ENCODE measurements at places on chromosomes 5 and 9.

- DNase-seq = no peak
These were observed 20.6 kb upstream of the CAST start for GRCh38 chr5:96641368-96642280.

- DNase-seq = no peak
These were observed 186.0 kb upstream of the KLF4 start for GRCh38 chr9:107675351-107676259.

DNA sequence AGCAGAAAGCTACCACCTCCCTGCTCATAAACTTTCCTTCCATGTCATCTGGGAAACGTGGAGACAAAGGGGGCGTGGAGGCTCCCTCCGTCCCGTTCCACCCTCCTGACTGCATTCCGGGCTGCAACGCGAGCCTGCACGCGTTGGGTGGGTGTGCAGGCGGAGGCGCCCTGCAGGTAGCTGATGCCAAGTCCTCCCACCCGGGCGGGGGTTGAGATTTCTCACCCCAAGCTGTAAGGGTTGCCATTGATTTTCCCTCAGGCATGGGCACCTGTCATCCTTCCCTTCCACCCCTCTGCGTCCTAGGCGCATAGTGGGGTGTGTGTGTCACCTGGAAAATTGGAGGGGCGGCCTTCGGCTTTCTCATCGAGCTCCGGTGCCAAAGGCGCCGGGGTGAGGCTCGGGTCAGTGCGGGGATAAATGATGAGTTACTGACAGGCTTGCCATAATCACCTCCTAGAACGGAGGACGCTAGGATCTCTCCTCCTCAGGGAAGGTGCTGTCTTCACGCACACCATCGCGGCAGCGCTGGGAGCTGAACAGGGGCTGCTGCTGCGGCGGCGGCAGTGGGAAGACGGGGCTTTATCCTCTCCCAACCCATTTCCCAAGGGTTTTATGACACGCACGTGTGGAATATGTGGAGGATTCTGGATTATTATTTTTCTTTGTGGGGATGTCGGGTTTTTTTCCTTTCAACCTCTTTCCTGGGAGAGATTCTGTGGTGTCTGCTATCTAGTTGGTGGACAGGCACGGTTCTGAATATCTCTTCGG lies 973 bp downstream of the PLPPR1 start:
- no peak for DNase-seq

- no peak for DNase-seq
These were observed 36.1 kb downstream of the TLE1 start for GRCh38 chr9:81653240-81653639.

DNA sequence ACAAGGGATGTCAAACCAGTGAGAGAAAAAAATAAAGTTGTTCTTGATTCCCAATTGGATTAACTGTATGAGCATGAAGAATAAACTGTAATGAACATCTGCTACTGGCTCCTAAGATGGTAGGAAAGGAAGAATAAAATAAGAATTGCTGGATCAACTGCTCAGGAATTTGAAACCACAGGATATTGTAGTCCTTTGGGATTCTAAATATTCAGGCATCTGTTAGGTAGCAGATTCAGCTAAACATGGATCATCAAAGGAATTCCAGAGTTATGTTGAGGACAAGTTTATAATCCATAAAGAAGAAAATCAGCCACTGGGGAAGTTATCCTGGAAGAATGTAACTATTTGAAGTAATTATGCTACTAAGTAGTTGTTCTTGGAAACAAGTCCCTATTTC lies 65.8 kb downstream of the ISL1 start:
- DNase-seq = no peak

DNA sequence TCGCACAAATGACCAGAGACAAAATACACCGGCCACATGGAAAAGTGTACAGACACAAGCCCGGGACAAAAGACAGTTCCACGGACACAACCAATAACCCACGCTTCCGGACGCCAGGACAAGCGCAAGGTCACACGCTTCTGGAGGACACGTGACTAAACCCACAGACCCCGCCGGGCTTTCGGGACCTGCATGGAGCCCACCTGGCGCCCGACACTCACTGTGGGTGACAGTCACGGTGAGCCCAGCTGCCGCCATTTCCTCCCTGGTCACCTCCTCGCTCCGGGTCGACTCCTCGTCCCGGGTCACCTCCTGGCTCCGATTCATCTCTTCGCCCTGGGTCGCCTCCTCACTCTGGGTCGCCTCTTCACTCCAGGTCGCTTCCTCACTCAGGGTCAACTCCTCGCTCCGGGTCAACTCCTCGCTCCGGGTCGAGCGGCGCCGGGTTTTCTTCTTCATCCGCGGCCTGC lies 470 bp downstream of the BAG1 start:
- no peak for DNase-seq

DNA sequence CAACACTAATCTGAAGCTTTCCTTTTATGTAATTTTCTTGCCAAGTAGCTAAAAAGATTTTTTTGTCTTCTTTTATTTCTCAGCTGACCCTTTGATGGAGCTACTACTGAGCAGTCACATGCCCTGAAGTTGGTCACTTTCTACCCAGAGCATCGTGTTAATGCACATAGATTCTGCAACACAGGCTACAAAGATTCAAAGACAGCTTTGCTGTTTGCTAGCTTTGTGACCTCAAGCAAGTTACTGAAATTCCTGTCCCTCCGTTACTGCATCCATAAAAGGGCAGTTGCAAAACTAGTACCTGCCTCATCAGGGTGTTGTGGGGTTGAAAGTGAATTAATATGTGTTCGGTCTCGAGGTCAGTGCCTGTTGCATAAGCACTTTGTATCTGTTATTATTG lies 179.9 kb downstream of the GAS1 start:
- no peak for DNase-seq

DNA sequence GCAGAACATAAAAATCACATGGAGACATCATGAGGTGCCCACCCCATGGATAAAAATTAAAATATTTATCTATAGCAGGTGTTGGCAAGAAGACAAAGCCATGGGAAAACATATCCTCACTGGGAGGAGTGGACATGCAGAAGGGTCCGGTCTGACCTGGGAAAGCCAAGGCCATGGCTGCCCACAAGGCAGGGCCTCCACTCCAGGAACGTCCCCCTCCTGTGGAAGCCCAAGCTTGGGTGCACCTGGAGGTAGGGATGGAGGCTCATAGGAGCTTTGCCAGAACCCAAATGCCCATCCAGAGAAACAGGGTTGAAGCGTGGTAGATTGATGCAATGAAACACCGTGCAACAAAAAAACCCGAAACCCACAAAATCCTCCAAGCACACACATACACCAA lies 81.4 kb upstream of the COL5A1 start:
- DNase-seq = no peak

DNA sequence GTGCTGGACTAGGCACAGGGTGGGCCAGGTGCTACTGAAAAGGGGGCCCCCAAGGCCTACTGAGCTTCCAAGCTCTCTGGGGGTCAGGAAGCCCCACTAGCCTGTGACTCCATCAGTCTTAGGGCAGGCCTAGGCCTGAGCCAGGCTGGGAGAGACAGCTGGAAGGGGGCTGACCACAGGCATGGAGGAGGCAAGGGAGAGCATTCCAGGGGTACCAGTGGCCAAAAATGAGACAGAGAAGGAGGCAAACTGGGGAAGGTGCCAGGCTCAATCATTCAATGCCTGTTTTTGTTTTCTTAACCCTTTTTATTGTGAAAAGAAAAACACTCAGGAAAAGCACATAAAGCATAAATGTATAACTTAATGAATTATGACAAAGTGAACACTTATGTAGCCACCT lies 26.2 kb upstream of the TCF7 start:
- no peak for DNase-seq

DNA sequence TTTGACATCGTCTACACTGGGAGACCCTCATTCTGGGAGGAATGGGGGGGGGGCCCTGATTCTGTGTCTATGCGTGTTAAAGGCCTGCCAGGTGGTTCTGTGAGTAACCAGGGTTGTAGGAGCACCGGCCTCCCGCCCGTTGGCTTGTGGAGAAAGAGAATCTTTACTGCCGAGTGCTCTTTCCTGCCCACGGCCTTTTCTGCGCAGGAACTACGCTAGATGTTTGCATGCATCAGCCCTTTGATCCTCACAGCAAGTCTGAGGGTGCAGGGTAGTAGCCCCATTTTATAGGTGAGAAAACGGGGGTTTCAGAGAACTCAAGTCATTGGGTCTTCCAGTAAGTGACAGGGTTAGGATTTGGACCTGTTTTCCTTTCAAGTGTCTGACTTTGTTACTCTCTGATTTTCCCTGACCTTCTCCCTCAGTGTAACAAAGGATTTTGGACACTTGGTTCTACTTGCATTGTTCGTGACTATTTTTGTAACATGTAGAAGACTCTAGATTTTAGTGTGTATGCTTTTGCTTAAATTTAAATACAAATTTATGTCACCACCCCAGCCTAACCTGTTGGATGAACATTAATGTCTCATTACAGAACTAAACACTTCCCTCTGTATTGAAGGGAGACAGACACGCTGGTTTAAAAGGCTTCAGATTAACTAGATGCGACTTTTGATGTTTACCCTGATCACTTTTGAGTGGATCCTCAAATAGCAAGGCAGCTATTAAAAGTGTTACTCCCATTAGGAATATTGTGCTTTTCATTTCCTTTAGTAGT lies 22.0 kb downstream of the MAST4 start:
- no peak for DNase-seq

DNA sequence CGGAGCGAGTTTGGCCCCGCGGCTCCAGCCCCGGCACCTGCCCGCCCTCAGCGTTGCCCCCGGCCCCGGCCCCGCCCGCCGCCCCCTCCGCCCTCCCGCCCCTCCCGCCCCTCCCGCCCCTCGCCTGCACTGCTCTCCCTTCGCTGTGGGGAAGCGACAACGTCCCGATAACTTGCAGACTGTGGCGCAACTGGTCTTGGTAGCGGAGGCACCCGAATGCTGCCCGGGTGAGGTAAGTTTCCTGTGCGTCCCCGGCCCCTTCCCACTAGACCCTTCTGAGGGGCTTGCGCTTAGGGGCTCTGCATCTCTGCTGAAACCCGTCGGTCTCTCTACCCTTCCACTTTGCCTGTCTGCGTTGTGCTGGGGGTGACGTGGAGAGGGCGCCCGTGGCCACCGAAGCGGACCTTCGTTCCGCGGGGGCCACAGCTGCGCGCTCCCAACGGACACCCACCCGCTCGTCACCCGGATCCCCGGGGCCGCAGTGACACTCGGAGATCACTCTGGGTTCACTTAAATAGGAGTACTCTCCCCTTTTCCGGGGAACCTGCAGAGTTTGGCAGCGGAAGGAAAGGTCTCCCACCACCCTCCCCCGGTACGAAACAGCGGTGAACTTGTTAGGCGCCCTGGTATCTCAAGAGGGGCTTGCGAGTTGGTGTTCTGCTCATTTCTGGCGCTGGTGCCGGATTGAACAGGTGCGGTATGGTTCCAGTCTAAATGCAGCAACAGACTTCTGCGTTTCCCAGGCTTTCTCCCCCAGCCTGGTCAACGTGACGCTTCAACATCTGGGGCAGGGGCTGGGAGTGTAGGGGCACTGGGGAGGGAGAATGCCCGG lies 707 bp downstream of the PIP5K1B start:
- no peak for DNase-seq

DNA sequence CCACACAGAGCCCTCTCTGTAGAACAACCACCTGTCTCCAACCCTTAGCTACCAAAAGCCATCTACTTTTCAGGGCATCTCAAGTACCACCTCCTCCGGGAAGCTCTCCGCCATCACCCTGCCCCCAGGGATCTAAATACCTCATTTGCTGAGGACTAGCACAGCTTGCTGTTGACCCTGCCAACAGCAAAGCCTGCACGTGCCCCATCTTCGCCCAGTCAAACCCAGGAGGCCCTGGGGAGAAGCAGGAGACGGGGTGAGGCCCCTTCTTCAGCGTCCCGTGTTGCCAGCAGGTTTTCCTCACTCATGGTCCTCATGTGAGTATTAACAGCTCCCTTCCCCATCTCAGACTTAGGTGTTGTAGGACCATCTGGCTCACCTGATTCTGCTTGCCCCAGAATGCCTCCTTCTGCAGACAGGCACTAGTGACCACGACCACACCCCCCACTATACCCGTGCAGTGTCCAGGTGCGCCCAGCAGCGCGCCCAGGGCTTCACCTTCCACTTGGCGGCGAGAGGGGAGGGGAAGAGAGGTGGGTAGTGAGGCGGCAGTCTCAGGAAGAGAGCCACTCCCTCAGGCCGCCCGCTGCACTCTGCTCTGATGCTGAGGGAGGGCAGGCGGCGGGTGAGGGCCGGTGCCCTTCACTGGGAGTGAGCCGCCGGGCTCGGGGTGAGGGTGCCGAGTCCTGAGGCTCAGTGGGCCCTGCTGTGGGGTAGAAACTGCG lies 11.1 kb downstream of the VAV2 start:
- no peak for DNase-seq

DNA sequence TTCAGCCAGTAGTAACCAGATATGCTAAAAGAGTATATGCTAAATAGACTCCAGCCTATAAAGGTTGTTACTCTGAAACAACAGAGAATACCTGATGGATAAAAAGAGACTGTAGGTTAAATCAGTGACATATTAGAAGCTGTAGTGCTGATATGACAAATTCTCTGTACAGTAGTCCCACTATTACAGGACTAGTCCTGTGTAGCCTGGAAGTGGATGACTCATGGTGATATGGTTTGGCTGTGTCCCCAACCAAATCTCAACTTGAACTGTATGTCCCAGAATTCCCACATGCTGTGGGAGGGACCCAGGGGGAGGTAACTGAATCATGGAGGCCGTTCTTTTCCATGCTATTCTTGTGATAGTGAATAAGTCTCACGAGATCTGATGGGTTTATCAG lies 276.2 kb upstream of the POU5F2 start:
- no peak for DNase-seq

GRCh38 chr9:81724242-81724889 lies 35.0 kb upstream of the TLE1 start:
- no peak for DNase-seq

DNA sequence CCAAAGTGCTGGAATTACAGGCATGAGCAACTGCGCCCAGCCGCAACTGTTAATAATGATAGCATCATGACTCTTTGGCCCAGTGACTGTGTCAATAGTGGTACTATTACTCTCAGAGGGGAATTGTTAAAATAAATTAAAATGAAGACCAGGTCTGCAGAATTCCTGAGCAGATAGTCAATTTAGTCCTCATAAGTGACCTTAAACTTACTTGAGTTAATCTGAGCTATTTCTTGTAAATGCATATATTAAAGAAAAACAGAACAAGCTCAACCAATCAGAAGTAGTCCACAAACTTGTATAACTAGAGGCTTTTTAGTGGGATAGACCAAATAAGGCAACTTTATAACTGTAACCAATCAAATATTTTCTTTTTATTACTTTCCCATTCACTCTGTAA lies 1.7 kb upstream of the RECK start:
- DNase-seq = no peak

DNA sequence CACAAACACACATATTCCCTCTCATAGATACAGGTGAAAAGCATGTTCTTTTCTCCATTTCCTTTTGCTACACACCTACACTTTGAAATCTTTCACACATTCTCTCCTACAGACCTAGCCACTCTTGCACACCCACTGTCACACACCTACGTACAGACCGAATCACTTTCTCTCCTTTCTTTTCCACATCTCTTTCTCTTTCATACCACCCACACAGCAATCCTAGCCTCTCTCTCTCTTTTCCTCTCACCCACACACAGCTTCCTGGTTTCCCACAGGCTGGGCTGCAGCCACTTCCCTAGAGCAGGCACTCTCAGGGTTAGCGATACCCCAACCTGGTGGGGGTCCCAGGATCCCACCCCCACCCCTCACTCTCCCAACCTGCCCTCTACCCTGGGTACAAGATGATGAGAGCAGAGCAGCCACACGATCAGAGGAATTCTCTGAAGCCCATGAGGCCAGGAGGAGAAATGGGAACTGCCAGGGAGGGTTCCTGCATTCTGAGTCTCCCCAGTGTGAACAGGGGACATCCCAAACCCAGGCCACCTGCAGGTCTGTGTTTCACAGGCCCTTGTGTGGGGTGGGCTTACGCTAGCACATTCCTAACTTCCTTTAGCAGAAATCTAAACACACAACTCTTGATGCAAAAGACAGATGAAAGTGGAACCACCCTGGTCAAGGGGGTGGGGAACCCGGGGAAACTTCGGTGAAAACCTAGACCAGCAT lies 17.1 kb upstream of the SYNPO start:
- no peak for DNase-seq
